ENCODE measurements at places on chromosomes 13 and 19. TPM values are rescaled to one million over a fixed set of nuclear protein-coding genes. Genes with fewer than 3 reads are reported as not detected.

The PCDH17 gene
- polyA plus RNA-seq: 8.4 TPM

GRCh38 chr19:18392417-18392816 is 5.0 kb downstream of the LRRC25 start:
- DNase-seq: no peak
- no peak overlapping the region for H3K4me3 ChIP-seq
- peaks cover 19% of the 10 kb centered on the region for H3K36me3 ChIP-seq

The RAB20 gene
- 23.9 TPM for polyA plus RNA-seq

GRCh38 chr13:72109863-72110262 is 242.9 kb upstream of the DACH1 start:
- no peaks in the 10 kb centered on the region for H3K27me3 ChIP-seq
- no peak for DNase-seq
- no peaks in the 10 kb centered on the region for H3K4me1 ChIP-seq
- H3K36me3 ChIP-seq: no peaks in the 10 kb centered on the region

All from large intestine (tissue), 12 donors.